Mucosa of descending colon (tissue), 3 donors: ENCODE measurements at places on chromosomes 13 and 19. TPM values are rescaled to one million over a fixed set of nuclear protein-coding genes. Genes with fewer than 3 reads are reported as not detected.
A peak's percentile ranks its signal among the peaks of the same experiment; 100 is the strongest.

DNA sequence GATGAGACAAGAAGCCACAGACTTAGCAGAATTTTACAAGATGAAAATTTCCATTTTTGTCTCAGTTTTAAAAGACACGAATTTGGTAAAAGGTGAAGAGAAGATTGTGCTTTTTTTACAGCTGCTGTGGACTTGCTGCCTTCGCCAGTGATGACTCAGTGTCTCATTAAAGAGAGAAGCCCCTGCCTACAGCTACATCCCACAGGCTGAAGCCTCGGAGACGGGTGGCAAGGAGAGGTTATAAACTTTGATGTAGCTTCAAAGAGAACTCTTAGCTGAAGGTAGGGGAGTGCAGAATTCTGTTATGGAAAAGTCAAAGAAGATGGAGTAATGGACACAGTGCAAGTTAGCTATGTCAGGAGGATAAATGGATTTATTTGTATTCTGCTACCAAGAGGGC lies 683.4 kb upstream of the ARGLU1 start:
- no peak for DNase-seq

DNA sequence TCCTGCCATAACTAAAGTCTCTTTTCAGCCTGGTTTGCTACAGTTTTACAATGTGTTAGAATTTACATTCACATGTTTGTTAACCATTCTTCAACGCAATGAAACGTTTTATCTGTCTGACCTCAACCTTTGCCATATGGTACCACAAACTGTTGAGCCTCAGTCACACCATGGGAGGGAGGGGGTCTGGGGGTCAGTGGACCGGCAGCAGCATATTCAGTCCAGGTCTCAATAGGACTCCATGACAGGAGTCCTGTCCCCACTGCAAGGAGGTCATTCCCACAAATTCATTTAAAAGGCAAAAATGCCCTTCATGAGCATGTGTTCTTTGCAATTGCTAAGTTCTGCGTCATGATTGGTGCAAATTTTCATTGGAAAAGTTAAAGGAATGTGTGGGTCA lies 66.6 kb upstream of the OLFM4 start:
- no peak for DNase-seq

- DNase-seq: peak; percentile 61
Measured at GRCh38 chr19:1489463-1490310, 463 bp downstream of the PCSK4 start.

DNA sequence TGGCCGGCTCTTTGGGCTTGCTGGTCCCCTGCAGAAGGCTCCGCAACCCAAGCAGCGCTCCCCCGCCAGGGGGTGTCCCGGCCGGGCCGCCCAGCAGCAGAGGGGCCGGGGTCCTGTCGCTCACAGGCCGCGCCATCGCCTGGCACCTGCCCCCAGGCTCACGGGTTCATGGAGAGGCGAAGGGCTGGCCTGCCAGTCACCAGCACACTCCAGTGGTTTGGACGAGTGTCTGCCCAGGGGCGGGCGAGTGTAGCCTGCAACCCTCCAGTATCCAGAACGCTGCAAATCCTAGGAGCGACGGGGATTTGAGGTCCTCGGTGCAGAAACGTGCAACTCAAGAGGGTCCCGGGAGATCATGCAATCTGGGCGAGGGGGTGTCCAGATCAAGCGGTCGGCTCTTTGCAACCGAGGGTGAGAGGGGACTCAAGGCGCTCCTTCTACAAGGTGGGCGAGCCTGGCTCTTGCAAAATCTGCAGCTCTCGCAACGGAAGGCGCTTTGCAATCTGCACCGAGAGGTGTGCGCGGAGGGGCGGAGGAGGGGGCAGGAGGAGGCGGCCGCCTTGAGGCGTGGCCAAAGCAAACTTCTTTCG lies at the start of gene DBP:
Gene DBP (minus strand): TSS at position 521 of the 590 bp plus-strand sequence. CDS start 385 bp downstream, at position 136.
- DNase-seq: peak; percentile 85

The ZNF534 gene
- not detected for total RNA-seq
